Astrocyte (in vitro differentiated cells and primary cell): ENCODE measurements at places on chromosomes 2 and 18. TPM values are rescaled to one million over a fixed set of nuclear protein-coding genes. Genes with fewer than 3 reads are reported as not detected.

- H3K36me3 ChIP-seq, result no peaks in the 10 kb centered on the region
- H3K27ac ChIP-seq, result no peak overlapping the region
- no peaks in the 10 kb centered on the region for H3K27me3 ChIP-seq
- DNase-seq, result no peak
- no peak overlapping the region for H3K4me3 ChIP-seq
Observed at GRCh38 chr2:164554487-164554886, 66.8 kb downstream of the GRB14 start.

DNA sequence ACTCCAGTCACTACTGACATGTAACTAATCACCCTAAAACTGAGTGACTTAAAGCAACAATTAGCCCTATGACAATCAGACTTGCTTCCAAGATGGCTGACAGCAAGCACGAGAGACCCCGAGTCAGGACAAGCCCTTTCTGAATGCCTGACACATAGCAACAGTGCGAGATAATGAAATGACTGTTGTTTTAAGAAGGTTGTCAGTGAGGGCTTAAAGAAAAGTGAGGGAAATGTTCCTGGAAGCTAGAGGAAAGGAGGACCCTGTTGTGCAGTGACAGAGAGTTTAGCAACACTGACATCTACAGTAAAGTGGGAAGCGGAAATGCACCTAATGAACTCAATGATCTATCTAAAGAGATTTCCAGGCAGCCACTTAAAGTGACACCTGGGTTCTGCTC, 163.1 kb downstream of the STK39 start:
- no peaks in the 10 kb centered on the region for H3K27me3 ChIP-seq
- no peak overlapping the region for H3K4me3 ChIP-seq
- no peak for DNase-seq
- H3K4me1 ChIP-seq, result no peaks in the 10 kb centered on the region

- no peak overlapping the region for H3K4me3 ChIP-seq
- H3K4me1 ChIP-seq, result no peaks in the 10 kb centered on the region
- H3K27ac ChIP-seq, result no peak overlapping the region
- no peaks in the 10 kb centered on the region for H3K27me3 ChIP-seq
- H3K36me3 ChIP-seq, result no peaks in the 10 kb centered on the region
Observed at GRCh38 chr2:134333646-134334189, 79.8 kb downstream of the MGAT5 start.

- H3K36me3 ChIP-seq, result no peaks in the 10 kb centered on the region
- no peaks in the 10 kb centered on the region for H3K27me3 ChIP-seq
- H3K4me3 ChIP-seq, result no peak overlapping the region
- no peak for DNase-seq
Observed at GRCh38 chr2:6495466-6495865, 370.2 kb downstream of the CMPK2 start.

GRCh38 chr2:28419443-28420270, 27.0 kb downstream of the FOSL2 start:
- no peaks in the 10 kb centered on the region for H3K27me3 ChIP-seq
- H3K27ac ChIP-seq, result no peak overlapping the region
- H3K4me3 ChIP-seq, result no peak overlapping the region
- peaks cover 23% of the 10 kb centered on the region for H3K36me3 ChIP-seq

GRCh38 chr2:99156891-99157290, 2.1 kb downstream of the LIPT1 start:
- H3K4me3 ChIP-seq, result no peak overlapping the region
- DNase-seq, result no peak
- H3K27me3 ChIP-seq, result no peaks in the 10 kb centered on the region
- no peaks in the 10 kb centered on the region for H3K36me3 ChIP-seq
- peaks cover 9% of the 10 kb centered on the region for H3K4me1 ChIP-seq

DNA sequence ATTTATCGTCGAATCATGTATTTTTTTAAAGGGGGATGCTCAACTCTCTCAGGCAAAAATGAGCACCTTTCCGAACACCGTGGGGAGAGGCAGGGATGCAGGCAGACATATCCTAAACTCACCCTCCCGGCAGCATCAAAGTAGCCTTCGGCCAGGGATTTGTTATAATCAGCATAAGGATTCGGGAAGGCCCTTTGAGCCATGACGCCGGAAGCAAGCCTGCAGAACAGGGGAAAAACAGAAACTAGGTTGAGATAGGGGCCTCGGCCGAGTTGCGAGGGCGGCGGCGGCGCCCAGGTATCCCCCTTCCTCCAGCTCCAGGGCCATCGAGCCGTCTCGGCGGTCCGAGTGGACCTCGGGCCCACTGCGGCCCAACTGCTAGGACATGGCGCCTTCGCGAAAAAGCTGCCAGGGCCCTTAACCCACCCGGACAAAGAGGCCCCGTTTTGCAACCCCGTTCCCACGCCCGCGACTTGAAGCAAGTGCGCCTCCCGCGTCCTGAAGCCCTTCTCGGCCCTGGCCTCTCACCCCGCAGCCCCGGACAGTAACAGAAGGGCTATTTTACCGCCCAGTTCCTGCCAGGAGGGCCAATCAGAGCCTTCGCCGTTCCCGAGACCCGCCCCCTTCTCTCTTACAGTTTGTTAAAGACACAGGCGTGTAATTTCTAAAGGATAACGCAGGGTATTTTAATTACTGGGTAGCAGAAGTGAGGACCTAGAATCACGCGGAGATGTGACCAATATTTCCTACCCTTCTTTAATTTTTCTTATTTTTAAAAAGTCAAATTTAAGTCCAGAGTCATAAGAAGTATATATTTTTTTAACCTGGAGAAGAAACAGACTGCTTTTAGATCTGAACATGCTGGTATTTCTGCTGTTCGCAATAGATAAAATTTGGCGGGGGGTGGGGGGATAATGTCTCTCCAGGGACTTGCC, at the start of gene LANCL1:
TSS of gene LANCL1 (minus strand) at position 566 of the 935 bp plus-strand sequence. CDS start at position 203, 363 bp downstream.
- H3K27ac ChIP-seq, result peak within 1 kb of the TSS; percentile 72
- peak within 1 kb of the TSS; percentile 72 for H3K4me3 ChIP-seq
- H3K27me3 ChIP-seq, result no peaks in the 10 kb centered on the region
- H3K4me1 ChIP-seq, result peaks cover 6% of the 10 kb centered on the region
- DNase-seq, result peak; percentile 75

DNA sequence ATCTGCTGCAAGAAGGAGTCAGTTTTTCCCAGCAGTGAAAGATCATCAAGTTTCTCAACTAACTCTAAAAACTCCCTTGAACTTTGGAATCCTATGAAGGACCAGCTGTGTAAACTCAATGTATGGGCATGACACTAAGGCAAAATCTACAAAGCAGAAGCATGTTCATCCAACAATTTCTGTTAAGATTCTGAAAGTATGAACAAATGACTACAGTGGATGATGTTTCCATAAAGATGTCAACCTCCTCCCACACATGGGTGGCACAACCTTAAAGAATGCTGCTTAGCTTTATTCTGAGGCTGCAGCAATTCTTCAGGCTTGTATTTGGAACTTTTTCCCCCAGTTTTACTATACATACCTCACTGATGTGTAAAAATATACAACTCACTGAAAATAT, 47.2 kb downstream of the WDR33 start:
- H3K4me3 ChIP-seq, result no peak overlapping the region
- no peaks in the 10 kb centered on the region for H3K27me3 ChIP-seq
- H3K36me3 ChIP-seq, result peaks cover 36% of the 10 kb centered on the region
- peak; percentile 35 for DNase-seq

PSMA8 gene
- total RNA-seq, result not detected in 2 replicates

OBSL1 gene
- 77.5 and 88.1 TPM in 2 replicates for total RNA-seq
